ENCODE measurements at places on chromosomes 16 and 17.

GRCh38 chr17:19726631-19727376 lies 10.4 kb upstream of the SLC47A2 start:
- no peak for DNase-seq

DNA sequence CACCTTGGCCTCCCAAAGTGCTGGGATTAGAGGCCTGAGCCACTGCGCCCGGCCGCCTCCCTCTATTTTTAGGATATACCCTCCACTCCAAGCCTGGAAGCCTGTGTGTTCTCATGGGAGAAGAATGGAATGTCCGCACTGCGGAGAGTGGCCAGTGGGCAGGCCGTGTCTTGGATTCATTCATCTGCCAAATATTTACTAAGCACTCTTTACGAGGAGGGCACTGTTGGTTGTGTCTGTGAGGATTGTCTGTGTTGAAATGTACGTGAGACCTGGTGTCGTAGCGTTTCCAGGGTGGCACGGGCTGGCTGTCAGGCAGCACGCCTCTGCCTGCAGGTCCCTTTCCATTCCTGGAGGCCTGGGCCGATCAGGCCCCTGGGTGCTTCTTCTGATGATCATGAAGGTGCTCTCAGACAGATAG lies 19.2 kb downstream of the PGS1 start:
- DNase-seq: no peak

DNA sequence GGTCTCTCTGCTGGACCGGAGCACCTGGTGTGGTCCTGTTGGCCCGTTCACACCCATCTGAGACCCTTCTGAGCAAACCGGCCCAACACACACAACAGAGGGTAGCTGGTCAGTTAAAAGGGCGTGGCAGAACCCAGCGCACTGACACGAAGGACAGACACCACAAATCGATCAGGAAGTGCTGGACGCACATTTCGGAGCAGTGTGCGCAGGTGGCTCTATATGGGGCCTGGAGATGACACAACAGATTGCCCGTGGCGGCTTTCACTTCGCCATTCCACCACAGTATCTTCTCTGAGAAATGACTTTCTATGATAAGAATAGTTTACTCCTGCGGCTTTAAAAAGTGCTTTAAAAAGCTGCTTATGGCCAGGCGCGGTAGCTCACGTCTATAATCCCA lies 12.5 kb downstream of the CCDC57 start:
- no peak for DNase-seq

DNA sequence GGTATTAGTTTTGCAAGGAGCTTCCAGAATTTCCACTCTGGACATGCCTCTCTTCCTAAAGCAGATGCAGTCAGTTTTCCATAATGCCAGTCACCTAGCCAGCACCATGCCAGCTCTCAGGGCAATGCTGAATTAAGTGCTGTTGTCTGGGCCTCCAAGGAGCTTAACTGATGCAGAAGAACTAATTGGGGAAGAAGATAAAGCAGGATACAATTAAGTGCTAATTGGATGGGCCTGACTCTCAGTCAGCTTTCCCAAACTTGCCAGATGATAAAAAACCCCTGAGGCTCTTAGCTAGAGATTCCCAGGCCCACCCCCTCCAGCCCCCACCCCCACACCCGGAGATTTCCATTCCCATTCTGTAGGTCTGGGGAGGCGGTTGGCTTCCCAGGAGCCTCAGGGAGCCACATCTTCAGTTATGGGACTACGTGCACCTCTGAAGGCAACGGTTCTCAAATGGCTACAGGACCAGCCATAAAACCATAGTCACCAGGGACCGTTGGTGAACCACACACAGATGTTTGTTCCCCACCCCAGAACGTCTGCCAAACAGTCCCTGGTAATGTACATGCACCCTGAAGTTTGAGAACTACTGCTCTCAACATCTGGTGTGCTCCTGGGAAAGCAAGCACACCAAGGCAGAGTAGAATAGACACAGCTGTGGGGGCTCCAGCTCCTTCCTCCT lies 499.1 kb upstream of the CDH5 start:
- no peak for DNase-seq

GRCh38 chr17:3914312-3914670 lies 2.0 kb downstream of the P2RX1 start:
- DNase-seq: peak; percentile 60

DNA sequence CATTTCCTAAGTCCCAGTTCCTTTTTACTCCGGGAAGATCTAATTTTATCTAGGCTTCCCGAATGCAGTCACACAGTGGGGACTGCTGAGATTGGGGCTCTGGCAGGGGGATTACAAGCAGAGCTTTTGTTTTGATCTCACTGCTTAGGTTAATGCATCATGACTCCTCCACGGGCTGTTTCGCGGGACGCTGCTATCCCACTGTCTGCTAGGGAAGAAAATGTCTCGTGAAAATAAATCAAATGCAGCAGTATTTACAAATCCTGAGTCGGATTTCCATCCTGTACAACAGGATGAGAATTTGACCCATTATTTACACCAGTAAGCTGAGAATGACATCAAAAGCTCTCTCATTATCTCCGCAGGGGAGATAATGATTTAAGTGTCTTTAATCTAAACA lies 83.8 kb downstream of the CDH11 start:
- no peak for DNase-seq

GRCh38 chr16:49634235-49635008 lies 221.5 kb downstream of the ZNF423 start:
- no peak for DNase-seq

DNA sequence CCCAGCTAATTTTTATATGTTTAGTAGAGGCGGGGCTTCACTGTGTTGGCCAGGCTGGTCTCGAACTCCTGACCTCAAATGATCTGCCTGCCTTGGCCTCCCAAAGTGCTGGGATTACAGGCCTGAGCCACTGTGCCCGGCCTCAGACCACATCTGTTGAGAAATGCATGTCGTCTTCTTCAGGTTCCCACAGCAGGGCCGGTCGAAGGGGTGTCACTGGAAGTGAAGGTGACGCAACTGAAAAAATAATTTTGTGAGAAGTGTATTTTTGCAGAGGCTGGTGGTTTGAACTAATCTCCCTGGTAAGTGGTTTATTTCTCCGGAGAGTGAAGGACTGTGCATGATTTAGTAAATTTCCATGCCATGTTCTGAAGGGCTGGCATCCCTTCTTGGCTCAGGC lies 33.4 kb upstream of the IL34 start:
- no peak for DNase-seq

GRCh38 chr16:71453036-71453435 lies 9.0 kb downstream of the ZNF23 start:
- no peak for DNase-seq
